NCI-H510A treated with DMSO at 0.1 percent for 48 hours (cell line): ENCODE measurements at places on chromosomes 12 and 14.

GRCh38 chr14:32414808-32415255 is 85.7 kb downstream of the AKAP6 start:
- no peak for DNase-seq

GRCh38 chr12:9717070-9717925 is 15.6 kb downstream of the CLECL1 start:
- no peak for DNase-seq

GRCh38 chr14:91410771-91411536 is 6.7 kb downstream of the CCDC88C start:
- no peak for DNase-seq

GRCh38 chr14:65213316-65213715 is 111.0 kb upstream of the MAX start:
- DNase-seq: no peak

- DNase-seq: no peak
Observed at GRCh38 chr14:35121026-35121886, 534 bp downstream of the PPP2R3C start.

DNA sequence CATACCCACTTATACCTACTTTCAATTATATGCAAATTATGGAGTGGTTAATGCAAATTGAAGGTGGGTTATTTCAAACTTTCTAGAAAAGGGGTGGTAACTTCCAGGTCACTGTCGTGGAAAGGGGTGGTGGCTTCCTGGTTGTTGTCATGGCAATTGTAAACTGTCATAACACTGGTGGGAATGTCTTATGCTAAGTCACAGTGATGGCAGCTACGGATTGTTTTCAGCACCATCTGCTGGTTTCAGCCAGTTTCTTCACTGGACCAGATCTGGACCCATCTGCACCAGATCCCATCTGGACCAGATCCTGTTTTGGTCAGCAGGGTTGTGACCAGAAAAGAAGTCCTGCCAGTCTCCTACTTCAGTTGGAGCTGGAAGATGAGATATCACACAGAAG is 1469.3 kb downstream of the AACS start:
- no peak for DNase-seq

DNA sequence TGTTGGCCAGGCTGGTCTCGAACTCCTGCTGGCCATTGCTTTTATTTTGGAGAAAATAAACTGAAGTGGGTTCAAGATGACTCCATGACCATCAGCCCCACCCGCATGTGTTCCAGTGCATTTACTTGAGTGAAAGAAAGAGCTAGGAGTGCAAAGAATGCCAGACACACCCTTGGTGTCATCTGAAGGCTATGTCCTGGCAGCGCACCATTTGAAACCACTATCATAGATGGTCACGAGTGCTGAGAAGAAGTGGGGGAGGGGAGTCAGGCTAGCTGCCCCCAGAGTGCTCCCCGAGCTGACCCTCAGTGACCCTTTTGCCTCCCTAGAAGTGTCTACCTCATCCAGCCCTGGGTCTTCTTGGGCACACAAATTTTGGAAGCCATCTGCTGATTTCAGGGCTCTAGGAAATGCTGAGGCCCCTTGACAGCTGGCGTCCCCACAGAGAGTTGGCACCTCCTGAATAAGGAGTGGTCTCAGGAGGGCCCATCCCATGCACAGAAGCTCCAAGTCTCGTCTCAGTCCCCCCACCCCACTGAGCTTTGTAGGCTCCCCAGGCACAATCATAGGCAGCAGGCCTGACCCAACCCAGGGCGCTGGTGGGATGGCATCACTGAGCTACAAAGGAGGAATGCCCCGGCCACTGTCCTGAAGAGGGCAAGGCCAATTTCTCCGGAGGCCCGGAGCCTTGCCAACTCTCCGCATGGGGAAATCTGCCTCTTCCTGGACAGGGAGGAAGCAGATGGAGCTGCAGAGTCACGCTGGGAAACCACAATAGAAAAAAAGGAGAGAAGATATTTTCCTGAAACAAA is 28.0 kb downstream of the PXN start:
- no peak for DNase-seq

DNA sequence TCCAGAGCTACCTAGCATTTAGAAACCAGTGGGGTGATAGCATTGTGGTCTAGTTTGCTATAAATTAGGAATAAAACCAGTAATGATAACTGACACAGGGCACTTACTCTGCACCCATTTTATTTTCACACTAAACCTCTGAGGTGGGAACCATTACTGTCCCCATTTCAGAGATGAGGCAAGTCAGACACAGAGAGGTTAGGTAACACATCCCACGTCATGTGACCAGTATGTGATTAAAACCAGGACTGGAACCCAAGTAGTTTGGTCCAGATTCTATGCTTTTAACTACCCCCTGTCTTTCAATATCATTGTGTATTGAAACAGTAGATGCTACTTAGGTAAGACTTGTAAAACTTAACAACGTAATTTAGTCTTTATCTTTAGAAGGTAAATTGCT is 110.2 kb downstream of the PLXNC1 start:
- no peak for DNase-seq

GRCh38 chr14:106442857-106443256 is 916.5 kb downstream of the TMEM121 start:
- no peak for DNase-seq
